SK-N-DZ (cell line): ENCODE measurements at places on chromosomes 2 and 18.

DNA sequence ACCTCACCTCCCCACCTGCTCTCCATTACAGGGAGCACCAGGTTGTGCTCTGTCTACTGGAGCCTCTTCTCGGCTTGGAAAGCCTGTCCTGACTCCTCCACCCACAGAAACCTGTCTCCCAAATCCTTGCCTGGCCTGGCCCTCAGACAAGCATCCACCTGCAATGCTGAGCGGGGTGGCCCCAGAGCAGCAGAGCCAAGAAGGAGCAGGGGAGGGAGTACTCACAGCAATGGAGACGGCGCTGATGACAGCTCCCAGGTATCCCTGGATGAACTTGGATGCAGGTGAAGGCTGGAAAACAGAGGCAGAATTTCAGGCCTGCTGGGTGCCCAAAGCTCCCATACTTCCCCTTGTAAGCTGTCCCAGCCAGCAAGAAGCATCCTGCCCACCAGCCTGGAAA lies 72.8 kb downstream of the SFXN5 start:
- DNase-seq, result no peak

DNA sequence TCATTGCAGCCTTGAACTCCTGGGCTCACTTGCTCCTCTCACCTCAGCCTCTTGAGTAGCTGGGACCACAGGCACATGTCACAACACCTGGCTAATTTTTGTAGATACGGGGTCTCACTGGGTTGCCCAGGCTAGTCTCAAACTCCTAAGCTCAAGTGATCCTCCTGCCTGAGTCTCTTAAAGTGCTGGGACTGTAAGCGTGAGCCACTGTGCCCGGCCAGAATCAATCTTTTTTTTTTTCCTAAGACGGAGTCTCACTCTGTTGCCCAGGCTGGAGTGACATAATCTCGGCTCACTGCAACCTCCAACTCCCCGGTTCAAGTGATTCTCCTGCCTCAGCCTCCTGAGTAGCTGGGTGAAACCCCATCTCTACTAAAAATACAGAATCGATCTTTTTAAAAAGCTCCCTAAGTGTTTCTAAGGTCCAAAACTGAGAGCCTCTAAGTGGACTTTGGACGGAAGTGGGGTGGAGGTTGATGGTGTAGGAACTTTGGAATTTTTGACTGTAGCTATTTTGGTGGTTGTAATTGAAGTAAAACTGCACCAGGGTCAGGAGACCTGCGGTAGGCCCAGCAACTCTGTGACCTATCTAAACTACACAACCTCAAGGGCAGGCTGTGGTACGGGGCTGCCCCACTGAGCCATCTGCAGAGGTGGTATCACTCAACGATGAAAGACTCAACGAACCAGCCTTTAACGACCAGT lies 82.9 kb downstream of the POLR1A start:
- DNase-seq, result no peak

DNA sequence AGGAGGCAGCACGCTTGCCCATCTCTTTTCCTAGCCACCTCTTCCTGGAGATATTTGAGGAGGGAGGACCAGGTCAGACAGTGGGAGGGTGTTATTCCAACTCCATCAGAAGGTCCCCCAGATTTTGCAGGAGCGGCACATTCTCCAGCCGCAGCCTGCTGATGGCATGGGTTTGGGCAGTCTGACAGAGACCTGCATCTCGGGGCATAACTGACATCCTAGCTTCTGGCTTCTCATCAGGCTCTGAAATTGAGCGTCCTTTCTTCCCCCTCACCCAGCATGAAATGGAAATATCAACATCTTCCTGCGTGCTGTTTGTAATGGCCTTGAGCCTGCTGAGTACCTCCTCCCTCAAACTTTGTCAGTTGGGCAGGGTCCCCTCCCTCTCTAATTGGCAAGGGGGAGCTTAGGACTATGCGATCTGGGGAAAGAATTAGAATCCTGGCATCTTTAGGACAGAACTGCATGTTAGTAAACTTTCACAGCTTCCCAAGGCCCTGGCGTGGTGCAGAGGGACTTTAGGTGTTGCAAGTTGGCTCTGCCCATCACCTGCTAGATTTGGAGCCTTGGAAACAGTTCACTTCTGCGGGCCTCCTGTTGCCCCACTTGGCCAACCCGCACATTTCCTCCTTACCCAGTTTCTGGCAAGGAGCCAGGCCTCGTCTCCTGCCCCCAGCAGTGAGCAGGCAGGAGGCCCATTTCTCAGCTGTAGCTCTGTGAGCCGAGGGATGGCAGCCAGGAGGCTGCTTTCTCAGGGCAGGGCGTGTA lies 2.2 kb downstream of the ITM2C start:
- no peak for DNase-seq

DNA sequence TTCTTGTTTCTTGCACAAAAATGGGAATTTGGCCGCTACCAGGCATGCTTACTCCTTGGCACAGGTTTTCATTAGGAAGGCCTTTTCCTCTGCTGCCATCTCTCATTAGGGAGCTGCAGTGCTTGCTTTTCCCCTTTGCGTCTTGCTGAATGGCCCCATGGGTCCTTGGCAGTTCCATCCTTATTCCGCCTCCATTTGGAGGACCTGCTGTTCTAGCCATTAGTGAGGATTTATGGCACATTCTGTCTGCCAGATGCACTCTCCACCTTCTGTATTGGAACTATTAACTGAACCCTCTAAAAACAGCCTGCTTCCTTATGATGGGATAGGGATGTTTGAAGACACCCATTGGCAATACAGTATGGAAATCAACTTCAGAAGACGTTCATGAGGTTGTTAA lies 103.5 kb upstream of the NOSTRIN start:
- DNase-seq, result no peak

- no peak for DNase-seq
These were observed 85.6 kb upstream of the SPOPL start for GRCh38 chr2:138415985-138416384.

DNA sequence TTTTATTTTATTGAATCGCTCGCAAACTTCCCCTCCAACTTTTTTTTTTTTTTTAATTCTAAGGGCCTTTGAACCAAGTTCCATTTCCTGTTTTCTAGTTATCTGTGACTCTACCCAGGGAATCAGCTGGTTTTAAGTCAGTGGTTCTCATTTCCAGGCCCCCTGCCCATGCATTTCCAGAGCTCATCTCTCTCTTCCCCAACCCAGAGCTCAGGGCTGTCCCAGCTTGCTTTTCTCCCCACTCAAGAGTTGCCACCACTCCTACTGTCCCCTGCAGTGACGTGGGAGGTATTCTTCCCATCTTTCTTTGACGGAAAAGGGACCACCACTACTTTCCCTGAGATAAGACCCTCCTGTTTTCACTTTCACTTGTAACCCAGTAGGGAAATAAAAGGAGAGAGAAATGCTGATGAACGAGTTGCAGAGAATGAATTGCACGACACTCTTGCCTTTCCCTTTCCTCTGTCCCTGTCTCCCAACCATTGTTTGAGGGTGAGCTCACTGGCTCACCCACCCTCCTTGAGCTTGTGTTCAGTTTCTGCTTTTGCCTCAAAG lies 42.1 kb downstream of the TET3 start:
- no peak for DNase-seq

- DNase-seq, result peak; percentile 63
These were observed 847 bp downstream of the SERPINE2 start for GRCh38 chr2:224038049-224038829.

DNA sequence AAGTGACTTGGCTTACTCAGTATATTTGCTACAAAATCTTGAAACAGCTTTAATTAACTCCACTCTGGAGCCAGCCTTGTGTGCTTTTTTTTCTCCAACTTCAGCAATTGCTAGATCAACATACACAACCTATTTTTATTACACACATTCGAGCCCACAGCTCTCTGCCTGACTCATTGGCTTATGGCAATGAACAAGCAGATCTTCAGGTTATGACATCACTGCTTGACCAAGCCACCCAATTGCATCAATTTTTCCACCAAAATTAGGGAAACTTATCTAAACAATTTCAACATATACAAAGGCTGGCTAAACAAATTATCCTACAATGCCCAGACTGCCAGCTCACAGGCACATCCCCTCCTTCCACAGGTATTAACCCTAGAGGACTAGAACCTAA lies 39.6 kb upstream of the PDK1 start:
- DNase-seq, result no peak

DNA sequence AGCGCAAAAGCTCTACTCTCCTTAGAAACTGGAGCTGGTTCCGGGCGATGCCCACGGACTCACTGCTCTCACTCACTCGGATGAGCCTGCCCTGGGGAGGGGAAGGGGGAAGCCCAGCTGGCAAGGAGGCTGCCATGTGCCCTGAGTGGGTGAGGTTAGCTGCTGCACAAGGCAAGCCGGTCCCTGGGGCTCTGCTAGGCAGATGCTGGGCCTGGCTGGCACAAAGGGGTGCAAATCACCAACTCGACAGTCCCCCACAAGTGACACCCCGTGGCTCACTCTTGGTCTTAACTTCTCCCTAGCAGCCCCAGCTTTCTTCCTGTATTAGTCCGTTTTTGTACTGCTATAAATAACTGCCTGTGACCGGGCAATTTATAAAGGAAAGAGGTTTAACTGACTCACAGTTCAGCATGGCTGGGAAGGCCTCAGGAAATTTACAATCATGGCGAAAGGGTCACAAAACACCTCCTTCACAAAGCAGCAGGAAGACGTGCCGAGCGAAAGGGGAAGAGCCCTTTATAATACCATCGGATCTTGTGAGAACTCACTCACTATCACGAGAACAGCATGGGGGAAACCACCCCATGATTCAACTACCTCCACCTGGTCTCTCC lies 33.2 kb downstream of the ADCY3 start:
- no peak for DNase-seq
